ENCODE measurements at places on chromosomes 16 and 17.

GRCh38 chr17:12438813-12439586 lies 226.7 kb upstream of the MYOCD start:
- no peak for DNase-seq

- peak; percentile 70 for DNase-seq
Measured at GRCh38 chr16:72371307-72372086, 199.5 kb upstream of the PMFBP1 start.

DNA sequence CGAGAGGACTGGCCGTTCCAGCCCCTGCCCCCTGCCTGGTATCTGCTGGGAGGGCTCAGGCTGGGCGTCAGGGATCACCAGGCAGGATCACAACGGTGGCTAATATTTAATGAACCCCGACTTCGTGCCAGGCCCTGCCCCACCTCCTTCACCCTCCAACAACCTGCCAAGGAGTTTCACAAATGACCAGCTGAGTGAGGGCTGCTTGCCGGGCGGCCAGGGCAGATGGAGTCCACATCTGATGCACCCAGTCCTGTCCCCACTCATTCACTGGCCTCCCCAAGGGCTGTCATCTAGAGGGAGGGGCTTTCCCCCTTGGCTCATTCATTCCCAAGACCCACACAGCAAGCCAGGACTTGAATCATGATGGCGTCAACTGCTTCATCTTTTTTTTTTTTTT lies 17.5 kb downstream of the UBALD1 start:
- DNase-seq: no peak

DNA sequence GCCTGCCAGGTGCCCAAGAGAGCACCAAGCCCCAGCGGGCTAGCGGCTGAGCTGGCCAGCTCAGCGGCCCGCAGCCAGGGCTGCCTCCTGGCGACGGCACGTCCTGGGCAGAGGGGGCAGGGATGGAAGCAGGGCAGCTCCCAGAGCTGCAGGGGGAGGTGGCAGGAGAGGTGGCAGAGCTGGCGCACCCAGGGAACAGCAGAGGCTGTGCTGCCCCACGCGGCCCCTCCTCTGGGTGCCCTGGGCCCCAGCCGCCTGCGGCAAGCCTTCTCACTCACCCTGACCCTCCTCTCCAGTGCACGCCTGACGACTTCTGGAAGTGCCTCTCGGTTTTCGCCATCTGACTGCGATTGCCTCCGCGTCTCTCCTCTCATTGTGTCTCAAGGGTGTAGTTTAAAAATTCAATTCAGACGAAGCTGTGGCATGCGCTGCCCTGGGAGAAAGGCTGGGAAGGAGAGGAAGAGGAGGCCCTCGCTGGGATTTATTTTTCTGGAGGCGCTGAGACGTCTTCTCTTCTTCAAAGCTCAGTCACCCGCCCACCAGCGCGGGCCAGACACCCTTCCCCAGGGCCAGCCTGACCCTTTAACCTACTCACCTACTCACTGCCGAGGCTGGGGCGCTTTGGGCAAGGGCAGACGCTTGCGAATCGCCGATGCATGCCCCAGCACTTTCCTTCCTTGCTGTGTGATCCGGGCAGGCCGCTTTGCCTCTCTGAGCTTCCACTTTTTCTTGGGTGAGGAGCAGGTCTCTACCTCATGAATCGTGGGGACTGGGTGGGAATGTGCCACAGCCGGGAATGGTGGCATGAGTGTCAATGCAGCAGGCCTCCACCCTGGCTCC lies 24.9 kb downstream of the GSE1 start:
- no peak for DNase-seq

- DNase-seq: peak; percentile 78
Measured at GRCh38 chr17:42405963-42406495, 17.0 kb downstream of the CAVIN1 start.

DNA sequence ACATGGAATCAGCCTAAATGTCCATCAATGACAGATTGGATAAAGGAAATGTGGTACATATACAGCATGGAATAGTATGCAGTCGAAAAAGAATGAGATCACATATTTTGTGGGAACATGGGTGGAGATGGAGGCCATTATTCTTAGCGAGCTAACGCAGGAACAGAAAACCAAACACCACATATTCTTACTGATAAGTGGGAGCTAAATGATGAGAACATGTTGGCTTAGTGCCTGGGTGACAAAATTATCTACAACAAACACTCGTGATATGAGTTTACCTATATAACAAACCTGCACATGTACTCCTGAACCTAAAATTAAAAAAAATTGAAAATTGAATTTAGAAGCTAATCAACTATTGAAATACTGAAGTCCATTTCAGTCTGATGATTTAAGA lies 6.1 kb downstream of the ANKS4B start:
- DNase-seq: no peak

DNA sequence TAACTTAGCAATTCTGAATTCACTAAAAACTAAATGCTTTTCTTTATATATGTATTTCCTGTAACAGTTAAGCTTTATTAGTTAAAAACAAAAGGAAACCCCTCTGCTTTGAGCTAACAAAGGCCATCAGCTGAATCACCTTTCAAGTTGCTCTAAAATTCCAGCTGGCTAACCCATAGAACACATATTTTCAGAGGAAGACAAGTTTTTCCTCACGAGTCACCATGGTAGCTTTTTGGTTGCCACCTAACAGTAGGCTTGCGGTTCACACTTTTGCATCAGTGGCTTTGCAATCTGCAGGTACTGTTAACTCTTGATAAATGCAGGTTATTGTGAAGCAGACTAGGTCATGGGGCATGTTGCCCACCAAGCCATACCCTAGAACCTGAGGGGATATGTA lies 57.6 kb upstream of the IRX5 start:
- no peak for DNase-seq

GRCh38 chr17:11039342-11039741 lies 201.5 kb upstream of the PIRT start:
- DNase-seq: no peak

GRCh38 chr17:27207073-27207513 lies 86.8 kb upstream of the WSB1 start:
- no peak for DNase-seq

DNA sequence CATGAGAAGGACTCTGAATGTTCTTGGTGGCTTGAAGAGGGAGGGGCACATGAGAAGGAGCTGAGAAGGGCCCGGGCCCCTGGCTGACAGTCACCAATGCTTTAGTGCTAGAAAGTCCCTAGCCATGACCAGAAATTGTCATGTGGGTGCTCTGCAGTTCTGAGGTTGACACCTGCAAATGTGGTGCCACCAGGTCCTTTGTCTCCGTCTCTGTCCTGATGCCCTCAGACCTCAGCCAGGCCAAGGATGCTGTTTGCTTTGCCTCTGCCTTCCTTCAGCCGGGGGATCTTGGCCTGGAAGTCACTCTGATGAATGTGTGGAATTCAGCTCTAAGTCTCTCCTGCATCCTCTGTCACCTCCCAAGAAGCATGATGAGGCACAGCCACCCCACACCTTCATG lies 63.6 kb downstream of the TNFRSF13B start:
- no peak for DNase-seq

DNA sequence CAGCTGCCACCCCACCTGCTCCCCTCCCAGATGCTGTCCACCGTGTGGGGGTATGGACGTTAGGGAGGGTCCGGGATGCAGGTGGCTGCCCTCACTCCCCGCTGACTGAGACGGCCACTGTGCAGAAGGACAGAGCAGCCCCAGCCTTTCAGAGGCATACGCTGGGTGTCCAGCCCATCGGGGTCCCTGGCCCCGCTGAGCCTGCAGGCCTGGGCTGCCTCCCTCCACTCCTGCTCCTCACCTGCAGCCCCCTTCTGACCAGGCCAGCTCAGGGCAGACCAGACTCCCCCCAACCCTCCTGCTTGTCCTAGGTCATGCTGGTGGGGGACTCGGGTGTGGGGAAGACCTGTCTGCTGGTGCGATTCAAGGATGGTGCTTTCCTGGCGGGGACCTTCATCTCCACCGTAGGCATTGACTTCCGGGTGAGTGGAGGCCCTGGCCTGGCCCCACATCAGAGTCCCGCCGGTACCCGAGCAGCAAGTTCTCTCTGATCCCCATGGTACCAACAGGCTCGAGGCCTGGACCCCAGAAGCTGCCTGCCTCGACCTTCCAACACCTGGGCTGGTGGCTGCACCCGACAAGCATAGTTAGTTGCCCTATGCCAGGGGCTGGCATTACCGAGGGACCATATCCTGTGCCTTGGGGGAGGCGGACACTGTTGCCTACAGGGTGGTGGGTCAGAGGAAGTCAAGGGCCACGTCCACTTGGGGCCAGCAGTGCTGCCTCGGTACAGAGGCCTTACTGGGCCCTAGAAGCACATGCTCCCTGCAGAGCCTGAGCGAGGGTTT lies 1.4 kb downstream of the RAB26 start:
- DNase-seq: no peak

DNA sequence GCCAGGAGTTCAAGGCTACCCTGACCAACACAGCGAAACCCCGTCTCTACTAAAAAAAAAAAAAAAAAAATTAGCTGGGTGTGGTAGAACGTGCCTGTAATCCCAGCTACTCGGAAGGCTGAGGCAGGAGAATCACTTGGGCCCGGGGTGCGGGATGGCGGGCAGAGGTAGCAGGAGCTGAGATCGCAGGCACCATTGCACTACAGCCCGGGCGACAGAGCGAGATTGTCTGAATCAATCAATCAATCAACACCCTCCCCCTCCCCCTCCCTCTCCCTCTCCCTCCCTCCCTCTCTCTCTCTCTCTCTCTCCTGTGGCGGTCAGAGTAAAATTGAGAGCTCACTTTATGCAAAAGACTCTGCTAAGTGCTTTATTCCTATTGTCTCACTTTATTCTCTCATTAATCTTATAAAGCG lies 1.2 kb downstream of the HSDL1 start:
- DNase-seq: no peak

GRCh38 chr17:66964930-66965800 lies 658 bp downstream of the CACNG4 start:
- peak; percentile 93 for DNase-seq

- no peak for DNase-seq
Measured at GRCh38 chr16:18782697-18783429, 7.3 kb downstream of the RPS15A start.

GRCh38 chr16:2912330-2913199 lies 834 bp downstream of the FLYWCH1 start:
- DNase-seq: no peak

GRCh38 chr16:67871256-67871655 lies 1.6 kb upstream of the EDC4 start:
- no peak for DNase-seq

DNA sequence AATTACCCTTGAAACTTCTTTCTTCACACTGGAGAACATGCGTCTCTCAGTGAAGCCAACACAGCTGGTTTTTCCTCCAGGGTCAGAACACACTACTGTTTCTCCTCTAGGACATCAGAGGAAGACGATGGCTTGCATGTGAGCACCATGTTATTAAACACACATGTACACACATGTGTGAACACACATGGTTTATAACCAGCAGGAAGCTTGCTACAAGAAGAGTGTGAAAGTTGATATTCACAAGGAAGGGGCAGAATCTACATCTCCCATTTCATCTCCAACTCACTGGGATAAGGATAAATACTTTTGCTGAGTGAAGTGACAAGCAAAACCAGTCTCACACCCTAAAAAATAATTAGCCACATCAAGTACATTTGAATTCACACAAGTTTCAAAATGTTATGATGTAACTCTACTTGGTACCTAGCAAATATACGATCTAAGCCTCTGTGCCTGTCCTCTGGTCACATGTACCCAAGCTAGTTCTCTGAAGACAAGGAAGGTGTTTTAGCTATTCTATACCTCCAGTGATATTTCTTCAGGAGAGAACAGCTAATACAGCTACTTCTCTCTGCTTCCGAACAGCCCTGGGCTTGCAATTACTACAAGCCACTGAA lies 127.7 kb downstream of the PARN start:
- DNase-seq: no peak

DNA sequence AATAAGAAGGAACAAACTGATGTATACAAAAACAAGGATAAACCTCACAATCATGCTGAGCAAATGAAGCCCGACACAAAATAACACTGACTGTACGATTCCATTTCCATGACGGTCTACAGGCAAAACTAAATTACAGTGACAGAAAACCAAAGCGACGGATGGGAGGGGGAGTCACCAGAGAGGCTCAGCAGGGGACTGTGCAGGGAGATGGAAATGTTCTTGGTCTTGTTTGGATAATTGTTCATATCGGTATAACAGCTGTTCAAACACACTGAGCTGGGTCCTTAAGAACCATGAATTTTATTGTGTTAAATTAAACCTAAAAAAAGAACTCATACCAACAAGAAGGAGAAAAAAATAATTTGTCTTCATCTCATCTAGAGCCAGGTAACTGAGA lies 97.8 kb downstream of the NXN start:
- no peak for DNase-seq

DNA sequence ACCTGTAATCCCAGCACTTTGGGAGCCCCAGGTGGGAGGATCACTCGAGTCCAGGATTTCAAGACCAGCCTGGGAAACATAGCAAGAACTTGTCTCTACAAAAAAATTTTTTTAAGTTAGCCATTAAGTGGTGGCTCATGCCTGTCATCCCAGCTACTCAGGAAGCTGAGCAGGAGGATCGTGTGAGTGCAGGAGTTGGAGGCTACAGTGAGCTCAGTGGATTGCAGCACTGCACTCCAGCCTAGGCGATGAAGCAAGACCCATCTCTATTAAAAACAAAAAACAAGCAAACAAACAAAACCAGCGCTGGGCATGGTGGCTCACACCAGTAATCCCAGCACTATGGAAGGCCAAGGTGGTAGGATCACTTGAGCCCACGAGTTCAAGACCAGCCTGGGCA lies 38.0 kb downstream of the HEATR3 start:
- no peak for DNase-seq

GRCh38 chr17:12398441-12399051 lies 267.1 kb upstream of the MYOCD start:
- DNase-seq: no peak

DNA sequence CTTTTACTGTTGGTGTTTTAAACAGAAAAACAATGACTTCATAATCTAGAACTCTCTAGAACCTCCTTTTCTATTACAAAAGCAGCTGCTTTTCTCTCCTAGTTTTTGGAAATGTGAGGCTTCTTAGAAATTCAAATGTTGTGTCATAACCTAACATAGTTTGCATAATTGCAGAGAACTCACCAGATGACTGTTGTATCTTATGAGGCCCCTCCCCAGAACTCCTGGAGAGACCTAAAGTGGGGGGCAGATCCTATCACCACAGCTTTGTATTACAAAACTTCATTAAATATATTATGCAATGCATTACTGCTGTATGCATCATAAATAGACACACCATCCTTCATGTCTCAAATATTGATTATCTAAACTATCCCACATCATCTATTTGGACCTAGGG lies 538.7 kb upstream of the HSBP1 start:
- no peak for DNase-seq

DNA sequence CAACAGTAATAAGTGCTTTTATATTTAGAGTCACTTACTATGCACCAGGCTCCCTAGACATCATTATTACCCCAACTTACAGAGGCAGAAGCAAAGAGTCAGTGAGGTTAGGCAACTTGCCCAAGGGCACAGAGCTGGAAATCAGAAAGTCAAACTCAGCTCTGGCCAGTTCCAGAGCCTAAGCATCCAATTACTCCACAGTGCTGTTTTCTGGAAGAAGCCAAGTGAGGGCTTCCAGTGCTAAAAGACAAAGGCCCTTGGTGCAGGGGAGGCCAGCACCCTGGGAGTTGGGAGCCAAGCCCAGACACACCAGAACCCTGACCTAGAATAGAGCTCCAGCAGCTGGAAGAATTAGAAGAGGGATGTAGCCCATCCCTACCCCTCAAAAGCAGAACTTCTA lies 40.2 kb downstream of the C17orf67 start:
- no peak for DNase-seq

Data from iPS-NIHi11 (cell line).